Activated CD8-positive, alpha-beta memory T cell treated with anti-CD3 and anti-CD28 coated beads for 48 hours (primary cell): ENCODE measurements at places on chromosomes 12 and 14.

DNA sequence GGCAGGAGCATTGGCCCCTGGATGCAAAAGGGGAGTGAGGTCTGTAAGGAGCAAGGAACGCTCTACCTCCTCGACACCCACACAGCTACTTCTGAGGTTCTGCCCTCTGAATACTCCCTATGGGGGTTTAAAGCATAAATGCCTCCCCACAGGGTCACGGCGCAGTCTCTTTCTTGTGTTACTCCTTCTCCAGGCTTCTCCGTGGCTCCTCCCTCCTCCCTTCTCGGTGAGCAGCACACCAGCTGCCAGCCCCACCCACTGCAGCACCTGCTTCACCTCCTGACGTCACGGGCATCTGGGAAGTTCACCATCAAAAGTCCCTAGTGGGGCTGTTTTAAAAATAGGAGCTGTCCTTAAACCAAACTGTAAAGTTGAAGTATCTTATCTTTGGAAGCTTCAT lies 67.3 kb downstream of the SPTB start:
- DNase-seq, result no peak

DNA sequence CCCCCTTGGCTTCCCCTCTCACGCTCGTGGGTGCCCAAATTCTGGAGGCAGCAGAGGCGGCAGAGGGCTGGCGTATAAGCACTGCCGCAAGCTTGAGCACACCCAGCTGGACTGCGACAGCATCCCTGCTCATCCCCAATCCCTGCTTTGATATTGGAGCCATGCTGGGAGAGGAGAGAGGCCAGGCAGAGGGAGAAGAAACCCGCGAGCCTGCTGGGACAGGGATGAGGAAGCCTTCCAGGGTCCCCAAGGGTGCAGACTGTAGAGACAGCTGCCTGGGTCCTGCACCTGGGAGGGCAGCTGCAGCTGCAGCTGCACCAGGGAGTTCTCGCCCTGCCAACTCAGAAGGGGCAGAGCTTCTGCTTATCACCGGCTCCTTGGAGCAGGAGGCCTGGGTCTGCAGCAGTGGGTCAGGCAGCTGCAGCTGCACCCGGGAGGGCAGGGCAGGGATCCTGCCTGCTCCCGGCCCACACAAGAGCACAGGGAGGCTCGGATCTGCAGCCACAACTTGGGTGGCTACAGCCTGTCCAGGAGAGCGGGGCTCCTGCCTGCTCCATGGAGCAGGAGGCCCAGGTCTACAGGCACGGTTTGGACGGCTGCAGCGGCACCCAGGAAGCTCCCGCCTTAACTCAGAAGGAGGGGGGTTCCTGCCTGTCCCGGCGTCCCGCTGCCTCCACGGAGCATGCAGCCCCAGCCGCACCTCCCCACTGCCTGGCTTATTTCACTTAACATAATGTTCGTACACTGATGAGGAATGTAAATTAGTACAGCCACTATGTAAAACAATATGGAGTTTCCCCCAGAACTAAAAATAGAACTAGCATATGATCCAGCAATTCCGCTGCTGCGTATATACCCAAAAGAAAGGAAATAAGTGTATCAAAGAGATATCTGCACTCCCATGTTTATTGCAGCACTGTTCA lies 60.4 kb upstream of the SGPP1 start:
- DNase-seq, result no peak

DNA sequence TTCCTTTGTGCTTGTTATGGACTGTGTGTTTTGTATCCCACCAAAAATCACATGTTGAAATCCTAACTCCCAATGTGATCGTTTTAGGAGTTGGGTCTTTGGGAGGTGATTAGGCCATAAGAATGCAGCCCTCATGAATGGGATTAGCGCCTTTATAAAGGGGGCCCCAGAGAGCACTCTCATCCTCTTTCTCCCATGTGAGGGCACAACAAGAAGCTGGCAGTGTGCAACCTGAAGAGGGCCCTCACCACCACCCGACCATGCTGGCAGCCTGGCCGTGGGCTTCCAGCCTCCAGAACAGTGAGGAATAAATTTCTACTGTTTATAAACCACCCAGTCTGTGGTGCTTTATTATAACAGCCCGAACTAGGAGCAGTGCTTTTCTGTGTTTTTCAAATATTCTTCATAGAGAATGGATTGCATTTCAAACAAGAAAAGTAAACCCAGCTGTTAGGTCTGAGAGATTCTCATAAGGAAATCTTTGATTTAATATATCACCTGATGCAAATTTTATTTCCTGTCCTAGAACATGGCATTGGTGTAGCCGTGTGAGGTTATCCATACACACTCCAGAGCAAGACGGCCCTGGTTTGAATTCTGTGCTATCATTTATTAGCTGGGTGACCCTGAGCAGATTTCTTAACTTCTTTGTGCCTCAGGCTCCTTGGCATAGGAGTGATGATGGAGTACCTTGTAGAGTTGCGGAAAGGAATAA lies 27.8 kb downstream of the HSPB8 start:
- no peak for DNase-seq

GRCh38 chr12:663293-663871 lies at the start of gene NINJ2:
Gene NINJ2, minus strand, starts transcription at chr12:663445. Its CDS starts 85 bp downstream, at chr12:663360.
- no peak for DNase-seq

- DNase-seq, result no peak
Observed at GRCh38 chr12:25156061-25156460, 38.9 kb downstream of the DNAI7 start.
